GM18507 (cell line): ENCODE measurements at places on chromosomes 7 and 10.

GRCh38 chr7:30268586-30268985 lies 15.8 kb upstream of the ZNRF2 start:
- no peak for DNase-seq

GRCh38 chr10:99849536-99849935 lies 67.1 kb downstream of the ABCC2 start:
- DNase-seq: no peak

DNA sequence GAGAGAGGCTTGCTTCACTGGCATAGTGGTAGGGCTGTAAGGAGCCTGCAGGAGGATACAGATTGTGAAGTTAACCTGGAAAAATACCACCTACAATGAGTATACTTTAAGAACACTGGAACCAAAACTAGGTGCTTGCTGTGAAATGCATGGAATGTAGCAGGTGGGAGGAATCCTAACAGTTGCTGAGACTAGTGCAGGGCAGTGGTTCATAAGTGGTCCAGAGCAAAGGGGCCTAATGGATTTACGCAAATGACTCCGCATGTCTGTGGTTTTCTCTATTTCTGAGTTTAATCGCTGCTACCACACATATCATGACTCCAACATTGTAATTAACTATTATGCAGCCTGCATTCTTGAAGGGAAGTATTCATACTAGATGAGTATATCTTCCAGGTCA lies 218.4 kb downstream of the CHRM2 start:
- no peak for DNase-seq

- no peak for DNase-seq
These were observed 144.1 kb downstream of the NOC3L start for GRCh38 chr10:94218493-94219183.
